ENCODE measurements at places on chromosomes 7 and 10. TPM values are rescaled to one million over a fixed set of nuclear protein-coding genes. Genes with fewer than 3 reads are reported as not detected.

DNA sequence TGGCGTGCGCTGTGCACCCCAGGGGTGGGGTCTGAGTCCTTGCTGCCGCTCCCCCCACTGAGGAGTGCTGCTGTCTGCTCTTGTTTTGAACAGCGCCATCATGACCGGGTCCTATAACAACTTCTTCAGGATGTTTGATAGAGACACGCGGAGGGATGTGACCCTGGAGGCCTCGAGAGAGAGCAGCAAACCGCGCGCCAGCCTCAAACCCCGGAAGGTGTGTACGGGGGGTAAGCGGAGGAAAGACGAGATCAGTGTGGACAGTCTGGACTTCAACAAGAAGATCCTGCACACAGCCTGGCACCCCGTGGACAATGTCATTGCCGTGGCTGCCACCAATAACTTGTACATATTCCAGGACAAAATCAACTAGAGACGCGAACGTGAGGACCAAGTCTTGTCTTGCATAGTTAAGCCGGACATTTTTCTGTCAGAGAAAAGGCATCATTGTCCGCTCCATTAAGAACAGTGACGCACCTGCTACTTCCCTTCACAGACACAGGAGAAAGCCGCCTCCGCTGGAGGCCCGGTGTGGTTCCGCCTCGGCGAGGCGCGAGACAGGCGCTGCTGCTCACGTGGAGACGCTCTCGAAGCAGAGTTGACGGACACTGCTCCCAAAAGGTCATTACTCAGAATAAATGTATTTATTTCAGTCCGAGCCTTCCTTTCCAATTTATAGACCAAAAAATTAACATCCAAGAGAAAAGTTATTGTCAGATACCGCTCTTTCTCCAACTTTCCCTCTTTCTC lies 26.0 kb downstream of the BNIP3 start:
- DNase-seq = no peak

GRCh38 chr7:22140578-22140977 lies 194.9 kb upstream of the CDCA7L start:
- no peak for DNase-seq

- no peak for DNase-seq
Measured at GRCh38 chr10:45581216-45581549, 91.4 kb downstream of the ZFAND4 start.

PHYHIPL gene
- total RNA-seq = 2.4 TPM

GRCh38 chr10:11880151-11881029 lies 57.2 kb downstream of the PROSER2 start:
- DNase-seq = no peak

- no peak for DNase-seq
Measured at GRCh38 chr10:114720685-114721278, 62.7 kb upstream of the ABLIM1 start.

DNA sequence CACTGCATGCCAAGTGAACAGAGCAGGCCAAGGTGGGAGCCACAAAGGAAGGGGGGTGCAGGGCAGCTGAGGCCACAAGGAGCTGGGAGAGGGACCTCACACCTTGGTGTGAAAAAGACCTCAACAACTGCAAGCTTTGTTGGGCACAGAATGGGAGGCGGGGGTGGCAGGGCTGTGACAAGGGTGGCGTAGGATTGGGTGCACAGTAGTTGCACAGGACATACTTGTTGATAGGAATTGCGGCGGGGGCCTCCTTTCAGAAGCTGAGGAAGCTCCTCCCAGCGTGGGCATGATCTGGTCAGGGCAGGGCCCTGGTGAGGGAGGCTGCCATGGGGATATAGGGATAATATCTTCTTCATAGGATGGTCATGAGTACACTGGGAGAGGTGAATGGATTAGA lies 25.8 kb downstream of the POLL start:
- no peak for DNase-seq

SCD gene
- 45.8 TPM for total RNA-seq

DNA sequence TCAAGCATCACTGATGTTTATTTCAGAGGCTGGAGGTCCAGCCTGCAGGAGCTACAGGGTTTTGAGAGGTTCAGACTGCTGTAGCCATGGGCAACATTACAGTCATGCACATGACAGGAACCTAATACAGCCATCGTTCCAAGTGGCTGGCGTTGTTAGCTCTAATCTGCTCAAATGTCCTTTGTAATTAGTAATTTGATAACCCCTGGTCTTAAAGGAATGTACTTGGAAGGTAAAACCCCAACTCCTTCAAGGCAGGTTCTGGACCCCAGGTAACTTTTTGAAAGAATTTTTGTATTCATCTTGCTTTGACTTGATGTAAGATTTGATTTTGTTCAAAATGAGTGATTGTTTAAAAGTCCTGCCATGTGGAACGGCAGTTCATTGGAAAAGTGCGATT lies 34.7 kb upstream of the FOXI2 start:
- no peak for DNase-seq

PTF1A gene
- total RNA-seq = not detected

GRCh38 chr10:106680061-106680460 lies 484.4 kb downstream of the SORCS1 start:
- DNase-seq = no peak

DNA sequence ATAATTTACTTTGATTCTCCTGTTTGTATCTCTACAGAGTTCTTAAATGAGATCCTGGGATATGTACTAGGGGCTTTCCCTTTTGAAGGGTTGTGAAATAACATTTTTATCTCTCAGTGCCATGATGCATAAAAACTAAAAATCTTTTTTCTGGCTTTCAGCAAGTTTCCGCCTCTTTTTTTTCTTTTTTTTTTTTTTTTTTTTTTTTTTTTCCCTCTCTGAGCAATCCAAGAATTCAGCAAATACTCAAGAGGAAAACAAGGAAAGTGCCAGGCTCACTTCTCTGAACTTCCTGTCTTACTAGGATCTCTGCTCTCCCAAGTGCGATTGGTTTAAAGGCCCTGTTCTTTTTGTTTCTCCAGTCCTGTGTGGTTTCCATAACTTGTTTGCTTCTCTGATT lies 79.9 kb downstream of the HYCC1 start:
- no peak for DNase-seq

GRCh38 chr10:19816411-19817230 lies at the start of gene PLXDC2:
PLXDC2 (plus strand) TSS chr10:19816432.
- peak; percentile 60 for DNase-seq

DNA sequence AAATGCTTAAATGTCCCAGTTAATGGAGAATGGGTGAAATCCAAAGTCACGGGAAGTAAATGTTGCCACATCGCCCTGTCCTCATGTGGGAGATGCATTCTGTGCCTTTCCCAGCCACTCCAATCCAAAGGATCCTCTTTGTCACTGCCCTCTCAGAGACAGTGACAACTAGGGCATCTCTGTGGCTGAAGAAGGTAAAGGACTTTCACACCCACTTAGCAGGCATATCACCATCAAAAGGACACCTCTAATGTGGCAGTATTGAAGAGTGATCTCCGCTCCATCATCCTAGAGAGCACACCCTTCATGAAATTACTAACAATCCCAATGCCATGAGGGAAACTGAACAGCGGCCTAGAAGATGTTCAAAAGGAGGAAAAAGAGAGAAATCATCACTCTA lies 13.6 kb downstream of the ATXN7L1 start:
- DNase-seq = no peak

DNA sequence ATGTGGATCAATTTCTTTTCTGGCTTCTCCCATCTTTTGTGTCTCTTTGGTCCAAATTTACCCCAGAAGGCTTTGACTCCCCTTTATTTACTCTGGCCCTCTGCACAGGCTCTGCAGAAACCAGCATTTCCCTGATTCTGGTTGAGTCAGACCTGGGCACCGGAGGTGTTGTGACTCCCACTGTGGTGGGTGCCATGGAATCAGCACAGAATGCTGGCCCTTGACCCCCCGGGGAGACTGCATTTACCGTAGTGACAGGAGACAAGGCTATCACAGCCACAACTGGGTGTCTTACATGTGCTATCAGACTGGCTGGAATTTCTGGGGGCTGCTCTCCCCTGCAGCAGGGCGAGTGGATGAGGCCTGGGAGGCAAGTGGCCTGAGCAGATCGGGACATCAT lies 37.6 kb downstream of the PLXDC2 start:
- no peak for DNase-seq

- DNase-seq = no peak
Measured at GRCh38 chr7:115040495-115040894, 118.6 kb downstream of the MDFIC start.

Data from ureter (tissue), 1 donor.